Mucosa of gallbladder (tissue), 1 donor: ENCODE measurements at places on chromosomes 1 and 21.

DNA sequence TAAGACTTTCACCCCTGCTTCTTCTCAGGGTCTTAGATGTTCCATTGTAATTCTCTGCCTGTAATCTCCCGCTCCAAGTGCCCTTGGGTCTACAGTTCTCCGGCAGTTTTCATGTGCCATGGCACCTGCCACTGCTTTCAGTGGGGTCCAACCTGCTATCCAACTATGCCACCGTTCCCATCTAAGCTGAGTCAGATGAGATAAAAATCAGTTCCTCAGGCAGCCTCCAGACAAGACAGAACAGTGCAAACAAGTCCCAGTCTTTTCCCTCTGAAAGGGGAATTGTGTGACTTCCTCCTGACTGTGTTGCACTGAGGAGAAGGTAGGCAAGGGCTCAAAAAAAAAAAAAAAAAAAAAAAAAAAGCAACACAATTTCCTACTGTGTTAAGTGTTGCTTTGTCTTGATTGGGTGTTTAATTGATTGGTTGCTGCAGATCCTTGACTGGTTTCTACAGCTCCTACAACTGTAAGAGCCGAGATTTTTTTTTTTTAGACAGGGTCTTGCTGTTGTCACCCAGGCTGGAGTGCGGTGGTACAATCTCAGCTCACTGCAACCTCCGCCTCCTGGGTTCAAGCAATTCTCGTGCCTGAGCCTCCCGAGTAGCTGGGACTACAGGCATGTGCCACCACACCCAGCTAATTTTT is 50.7 kb downstream of the EBNA1BP2 start:
- DNase-seq: no peak

GRCh38 chr1:154502744-154503115 is 518 bp upstream of the SHE start:
- DNase-seq: no peak

- DNase-seq: no peak
Measured at GRCh38 chr1:201361652-201362504, 15.6 kb downstream of the TNNT2 start.

DNA sequence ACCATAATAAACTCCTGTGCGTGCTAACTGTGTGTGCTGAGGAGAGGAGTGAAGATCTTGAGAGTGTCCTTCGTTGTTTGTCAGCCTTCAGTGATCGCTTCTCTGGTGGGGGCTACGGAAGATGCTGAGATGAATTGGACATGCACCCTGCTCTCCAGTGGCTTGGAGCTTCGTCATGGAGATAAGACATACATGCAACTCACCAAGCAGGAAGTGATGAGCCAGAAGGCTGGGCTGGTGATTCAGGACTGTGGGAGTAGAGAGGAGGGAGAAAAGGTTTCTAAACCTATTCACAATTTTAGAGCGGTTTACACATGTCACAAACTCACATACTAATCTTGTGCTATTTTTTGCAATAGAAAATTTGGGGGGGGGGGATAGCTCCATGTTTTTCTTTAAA is 128.9 kb upstream of the ADAR start:
- DNase-seq: peak; percentile 45

DNA sequence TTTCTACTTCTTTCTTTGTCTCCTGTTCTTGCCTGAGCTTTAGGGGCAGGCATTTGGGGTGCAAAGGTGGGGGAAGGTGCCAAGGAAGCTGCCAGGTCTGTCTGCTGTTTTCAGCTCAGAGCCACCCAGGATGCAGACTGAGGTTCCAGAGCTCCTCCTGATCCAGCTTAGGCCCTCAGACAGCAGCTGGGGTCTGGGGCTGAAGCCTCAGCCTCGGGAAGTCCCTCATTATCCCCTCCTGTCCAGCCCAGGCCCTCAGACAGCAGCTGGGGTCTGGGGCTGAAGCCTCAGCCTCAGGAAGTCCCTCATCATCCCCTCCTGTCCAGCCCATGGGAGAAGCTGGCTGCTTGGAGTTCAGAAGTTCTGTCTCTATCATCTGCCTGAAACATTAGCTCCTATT is 257.7 kb upstream of the CSF3R start:
- DNase-seq: no peak

GRCh38 chr1:156461781-156462647 is 38.6 kb downstream of the MEF2D start:
- DNase-seq: no peak

GRCh38 chr1:21238141-21238800 is 52.0 kb downstream of the ECE1 start:
- no peak for DNase-seq

DNA sequence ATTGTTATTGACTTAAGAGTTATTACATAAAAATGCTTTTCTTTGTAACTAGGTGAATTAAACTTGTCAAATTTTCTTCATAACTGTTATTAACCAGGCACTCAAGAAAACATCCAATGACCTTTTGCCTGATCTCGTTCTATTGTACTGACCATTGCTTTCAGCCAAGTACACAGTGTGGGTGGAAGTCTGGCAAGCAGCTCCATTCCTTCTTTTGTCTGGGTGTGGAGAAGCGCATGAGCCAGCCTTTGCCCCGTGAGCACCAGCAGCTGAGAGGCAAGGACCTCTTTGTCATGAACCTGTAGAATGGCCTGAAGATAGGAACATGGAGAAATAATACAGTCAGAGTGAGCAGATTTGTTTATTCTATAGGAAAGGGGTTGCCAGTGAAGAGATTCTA is 57.5 kb downstream of the IARS2 start:
- peak; percentile 43 for DNase-seq

- no peak for DNase-seq
Measured at GRCh38 chr1:29425631-29426030, 189.3 kb downstream of the PTPRU start.

GRCh38 chr1:209319549-209319948 is 264.0 kb upstream of the CAMK1G start:
- no peak for DNase-seq
